Kidney epithelial cell (primary cell): ENCODE measurements at places on chromosomes 6 and 20.

DNA sequence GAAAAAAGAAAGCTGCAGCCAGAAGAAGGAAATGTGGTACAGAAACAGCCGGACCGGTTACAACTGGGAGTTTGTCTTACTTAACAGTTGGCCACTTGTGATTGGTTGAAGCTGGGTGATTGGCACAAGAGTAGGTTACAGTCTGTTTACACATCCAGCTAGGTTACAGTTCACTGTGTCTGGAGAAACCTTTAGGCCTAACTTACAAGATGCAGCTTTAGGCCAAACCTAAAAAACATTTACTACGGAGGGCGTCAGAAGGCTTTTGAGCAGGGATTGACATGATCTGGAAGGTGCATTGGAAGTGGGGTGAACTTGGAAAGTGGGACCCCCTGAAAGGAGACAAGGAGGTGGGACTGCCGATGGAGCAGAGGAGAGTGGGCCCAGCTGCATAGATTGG, 122.3 kb downstream of the BANF2 start:
- DNase-seq = no peak

DNA sequence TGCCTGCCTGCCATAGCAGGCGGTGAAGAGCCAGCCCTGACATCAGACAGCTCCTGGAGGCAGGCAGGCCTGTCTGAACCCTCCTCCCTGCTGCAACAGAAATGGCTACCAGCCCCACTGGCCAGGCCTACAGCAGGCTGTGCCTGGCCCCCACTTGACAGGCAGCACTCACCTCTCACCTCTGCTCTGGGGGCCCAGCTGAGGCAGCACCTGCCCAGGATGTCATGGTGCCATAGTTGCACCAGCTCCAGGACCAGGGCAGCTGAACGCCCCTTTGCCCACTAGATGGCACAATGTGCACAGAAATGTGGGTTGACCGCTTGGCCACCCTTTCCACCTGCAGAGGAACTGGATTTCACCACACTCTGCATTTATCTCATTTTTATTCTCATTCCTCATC, 30.6 kb downstream of the MRPL14 start:
- no peak for DNase-seq

GRCh38 chr6:7439228-7439627, 49.6 kb downstream of the RIOK1 start:
- DNase-seq = no peak

DNA sequence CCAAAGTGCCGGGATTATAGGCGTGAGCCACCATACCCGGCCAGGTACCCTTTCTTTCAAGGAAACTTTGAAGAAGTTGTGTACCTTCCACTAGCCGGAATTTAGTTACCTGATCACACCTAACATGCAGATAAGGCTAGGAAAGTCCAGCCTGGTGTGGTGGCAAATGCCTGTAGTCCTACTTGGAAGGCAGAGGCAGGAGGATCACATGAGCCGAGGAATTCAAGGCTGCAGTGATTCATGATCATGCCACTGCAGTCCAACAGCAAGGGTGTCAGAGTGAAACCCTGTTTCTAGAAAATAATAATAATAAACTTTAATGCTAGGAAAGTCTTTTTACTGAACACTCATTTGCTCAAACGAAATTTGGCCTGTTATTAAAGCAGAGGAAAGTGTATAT, 21.0 kb downstream of the NFYA start:
- no peak for DNase-seq

DNA sequence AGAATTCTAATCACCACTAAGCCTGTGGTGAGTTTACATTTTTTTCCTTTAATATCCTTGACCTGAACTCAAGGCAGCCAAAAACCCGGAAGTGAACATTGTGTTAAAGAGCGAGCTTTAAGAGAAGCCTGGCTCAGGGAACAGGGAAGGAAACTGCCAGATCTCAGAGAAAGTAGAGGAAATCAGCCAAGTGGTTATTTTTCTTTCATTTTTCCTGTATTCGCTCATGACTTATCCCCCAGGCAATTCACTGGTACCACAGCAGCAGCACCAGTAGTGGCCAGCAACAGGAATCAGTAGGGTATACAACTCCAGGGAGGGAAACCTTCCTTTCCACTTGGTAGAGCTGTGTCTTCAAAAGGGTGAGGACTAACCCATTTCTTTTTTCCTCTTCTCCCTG, 89.6 kb upstream of the HMGCLL1 start:
- no peak for DNase-seq

GRCh38 chr6:82178077-82178758, 69.3 kb downstream of the IBTK start:
- no peak for DNase-seq

DNA sequence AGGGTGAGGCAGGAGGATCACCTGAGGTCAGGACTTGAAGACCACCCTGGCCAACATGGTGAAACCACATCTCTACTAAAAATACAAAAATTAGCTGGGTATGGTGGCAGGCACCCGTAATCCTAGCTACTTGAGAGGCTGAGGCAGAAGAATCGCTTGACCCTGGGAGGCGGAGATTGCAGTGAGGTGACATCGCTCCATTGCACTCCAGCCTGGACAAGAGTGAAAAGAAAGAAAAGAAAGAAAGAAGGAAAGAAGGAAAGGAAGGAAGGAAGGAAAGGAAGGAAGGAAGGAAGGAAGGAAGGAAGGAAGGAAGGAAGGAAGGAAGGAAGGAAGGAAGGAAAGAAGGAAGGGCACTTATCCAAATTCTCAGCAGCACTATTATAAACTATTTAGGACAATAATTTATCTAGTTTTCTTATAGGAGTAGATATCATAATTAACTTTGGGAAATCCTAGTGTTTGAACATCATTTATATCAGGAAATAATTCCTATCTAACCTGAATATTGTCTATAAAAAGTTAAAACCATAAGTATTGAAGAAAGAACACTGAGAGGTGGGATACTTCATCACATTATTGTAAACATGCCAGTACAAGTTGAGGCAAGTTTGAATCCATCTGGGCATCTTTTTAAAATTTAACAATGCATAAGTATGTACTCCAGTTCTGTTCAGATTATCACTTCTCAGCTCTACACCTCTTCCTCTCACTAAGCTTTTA, 305.5 kb downstream of the SLC35F1 start:
- DNase-seq = no peak
